ENCODE measurements at places on chromosomes 4 and X. TPM values are rescaled to one million over a fixed set of nuclear protein-coding genes. Genes with fewer than 3 reads are reported as not detected.

Gene MAGED4B
- total RNA-seq, result 3.4 TPM

Gene SATL1
- 1.7 TPM for total RNA-seq

Gene ZNF330
- total RNA-seq, result 34.6 TPM

Gene CCDC110
- not detected for total RNA-seq

- no peaks in the 10 kb centered on the region for H3K27me3 ChIP-seq
- H3K4me3 ChIP-seq, result no peak overlapping the region
- H3K36me3 ChIP-seq, result no peaks in the 10 kb centered on the region
- H3K27ac ChIP-seq, result no peak overlapping the region
Observed at GRCh38 chr4:75822416-75822815, 79.8 kb downstream of the PPEF2 start.

DNA sequence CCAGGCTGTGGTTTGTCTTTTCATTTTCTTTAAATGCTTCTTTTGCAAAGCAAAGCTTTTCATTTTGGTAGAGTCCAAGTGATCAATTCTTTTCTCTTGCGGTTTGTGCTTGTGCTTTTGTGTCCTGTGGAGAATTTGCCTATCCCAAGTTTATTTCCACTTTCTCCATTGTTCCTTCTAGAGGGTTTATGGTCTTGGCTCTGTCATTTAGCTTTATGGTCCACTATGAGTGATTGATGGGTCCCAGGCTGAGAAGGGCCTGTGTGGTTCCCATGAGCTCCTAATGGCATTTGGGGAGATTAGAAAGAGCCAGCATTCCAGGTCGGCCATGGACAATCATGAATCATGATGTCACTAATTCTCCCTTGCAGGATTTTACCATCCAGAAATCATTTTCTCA, 86.5 kb downstream of the CPZ start:
- H3K4me1 ChIP-seq, result no peaks in the 10 kb centered on the region
- peaks cover 5% of the 10 kb centered on the region for H3K27me3 ChIP-seq
- no peak overlapping the region for H3K4me3 ChIP-seq
- H3K36me3 ChIP-seq, result no peaks in the 10 kb centered on the region
- no peak overlapping the region for H3K27ac ChIP-seq
